T-helper 17 cell (primary cell): ENCODE measurements at places on chromosomes 1 and 21. TPM values are rescaled to one million over a fixed set of nuclear protein-coding genes. Genes with fewer than 3 reads are reported as not detected.

- peaks cover 20% of the 10 kb centered on the region for H3K27me3 ChIP-seq
- H3K4me1 ChIP-seq = peaks cover 6% of the 10 kb centered on the region
- no peak overlapping the region for H3K4me3 ChIP-seq
- H3K27ac ChIP-seq = no peak overlapping the region
- DNase-seq = no peak
Observed at GRCh38 chr1:226476066-226476465, 68.2 kb upstream of the PARP1 start.

The C1orf87 gene
- total RNA-seq = not detected

DNA sequence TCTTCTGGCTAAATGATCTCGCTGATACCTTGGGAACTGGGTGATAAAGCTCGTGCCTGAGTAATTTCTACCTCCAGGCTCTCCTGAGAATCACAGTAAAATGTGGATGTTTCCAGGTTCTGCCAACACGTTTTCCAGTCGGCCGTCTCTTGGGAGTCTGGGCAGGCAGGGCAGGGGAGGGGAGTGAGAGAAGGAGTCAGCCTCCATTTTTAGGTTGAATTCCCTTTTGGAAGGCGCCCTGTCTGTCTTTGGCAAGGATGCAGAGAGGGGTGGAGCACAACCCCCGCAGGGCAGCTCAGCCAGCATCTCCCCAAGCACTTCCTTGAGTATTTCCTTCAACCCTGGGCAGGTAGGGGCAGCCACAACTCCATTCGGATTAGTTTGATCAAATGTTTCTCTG is 15.5 kb upstream of the ACTRT2 start:
- no peaks in the 10 kb centered on the region for H3K36me3 ChIP-seq
- H3K27me3 ChIP-seq = peaks cover 32% of the 10 kb centered on the region
- H3K27ac ChIP-seq = no peak overlapping the region
- no peaks in the 10 kb centered on the region for H3K4me1 ChIP-seq

The CNKSR1 gene
- total RNA-seq = 5.4 TPM

GRCh38 chr1:45913183-45913683 is 109.8 kb downstream of the MAST2 start:
- no peak for DNase-seq
- no peak overlapping the region for H3K4me3 ChIP-seq
- peaks cover 2% of the 10 kb centered on the region for H3K4me1 ChIP-seq
- H3K27ac ChIP-seq = no peak overlapping the region
- no peaks in the 10 kb centered on the region for H3K27me3 ChIP-seq

The SPRR2E gene
- not detected for total RNA-seq

DNA sequence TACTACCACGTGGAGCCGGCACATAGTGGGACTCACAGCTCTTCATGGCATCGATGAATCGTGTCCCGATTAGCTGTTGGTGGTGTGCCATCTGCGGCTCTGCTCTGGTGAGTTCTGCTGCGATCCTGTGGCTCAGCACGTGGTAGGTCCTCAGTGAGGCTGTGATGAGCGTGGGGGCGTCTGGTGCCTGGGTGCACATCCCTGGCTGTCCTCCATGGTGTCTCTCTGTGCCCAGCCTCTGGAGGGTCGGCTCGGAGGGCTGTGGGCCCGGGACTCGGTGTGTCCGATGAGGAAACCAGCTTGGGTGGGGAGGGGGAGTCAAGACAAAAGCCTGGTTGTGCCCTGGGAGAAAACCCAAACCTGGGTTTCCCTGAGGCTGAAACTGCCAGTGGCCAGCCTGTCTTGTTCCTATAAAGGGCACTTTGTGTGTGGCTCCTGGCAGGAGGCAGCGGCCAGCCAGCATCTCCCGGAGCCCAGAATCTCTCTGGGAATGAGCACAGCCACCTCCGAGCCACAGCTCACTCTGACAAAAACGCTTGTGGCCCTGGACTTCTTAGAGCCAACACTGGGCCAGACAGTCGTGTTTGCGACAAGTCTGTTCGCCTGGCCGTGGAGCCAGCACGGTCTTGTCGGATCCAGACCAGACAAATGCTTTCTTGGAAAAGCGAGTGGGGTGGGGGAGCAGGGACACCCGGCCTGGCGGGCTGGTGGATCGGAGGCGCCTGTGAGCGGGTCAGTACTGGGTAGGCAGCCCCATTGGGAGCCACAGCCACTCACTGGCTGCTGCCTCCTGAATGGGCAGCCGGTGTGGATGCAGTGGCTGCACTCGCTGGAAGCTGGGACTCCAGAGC is 31.8 kb downstream of the SPSB1 start:
- DNase-seq = no peak
- H3K4me3 ChIP-seq = no peak overlapping the region
- no peaks in the 10 kb centered on the region for H3K27me3 ChIP-seq
- peaks cover 15% of the 10 kb centered on the region for H3K4me1 ChIP-seq

GRCh38 chr21:38269576-38269936 is 12.8 kb downstream of the KCNJ15 start:
- H3K27me3 ChIP-seq = peaks cover 16% of the 10 kb centered on the region
- H3K4me3 ChIP-seq = no peak overlapping the region
- no peak overlapping the region for H3K27ac ChIP-seq
- H3K4me1 ChIP-seq = no peaks in the 10 kb centered on the region
- no peak for DNase-seq

The RBM8A gene
- 130 TPM for total RNA-seq
